ENCODE measurements at places on chromosomes 5 and 9.
A peak's percentile ranks its signal among the peaks of the same experiment; 100 is the strongest.

DNA sequence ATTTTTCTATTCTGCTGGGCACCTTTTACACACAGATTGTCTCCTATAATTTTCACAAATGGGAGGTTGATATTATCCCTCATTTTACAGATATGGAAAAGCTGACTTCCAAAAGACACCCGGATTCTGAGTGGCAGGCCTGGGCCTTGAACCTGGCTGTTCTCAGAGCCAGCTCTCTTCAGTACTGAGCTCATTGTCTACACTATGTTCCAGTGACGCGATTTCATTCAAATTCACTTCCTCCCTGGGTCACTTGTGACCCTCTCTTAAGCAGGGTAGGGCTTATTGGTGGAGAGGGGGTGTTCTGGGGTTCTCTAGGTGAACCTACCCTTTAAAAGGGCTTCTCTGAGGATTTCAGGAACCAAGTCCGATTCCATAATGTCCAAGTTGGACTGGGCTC, 70.2 kb downstream of the ANKRD33B start:
- DNase-seq, result no peak

- DNase-seq, result no peak
These were observed 26.8 kb upstream of the IQGAP2 start for GRCh38 chr5:76376148-76376865.

DNA sequence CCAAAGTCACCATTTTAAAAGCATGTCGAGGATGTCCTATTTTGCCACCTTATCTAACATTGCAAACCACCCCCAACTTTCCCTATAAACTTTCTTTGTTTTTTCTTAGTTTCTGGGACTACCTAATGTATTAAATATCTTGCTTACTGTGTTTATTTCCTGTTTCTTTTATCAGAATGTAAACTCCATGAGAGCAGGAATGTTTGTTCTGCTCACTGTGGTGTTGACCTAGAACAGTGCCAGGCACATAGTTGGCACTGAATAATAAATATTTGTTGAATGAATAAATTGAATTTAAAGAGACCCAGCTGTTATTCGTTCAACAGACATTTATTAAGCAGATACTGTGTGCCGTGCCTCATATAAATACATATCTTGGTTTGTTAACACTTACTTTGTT, 35.2 kb downstream of the MACIR start:
- DNase-seq, result no peak

DNA sequence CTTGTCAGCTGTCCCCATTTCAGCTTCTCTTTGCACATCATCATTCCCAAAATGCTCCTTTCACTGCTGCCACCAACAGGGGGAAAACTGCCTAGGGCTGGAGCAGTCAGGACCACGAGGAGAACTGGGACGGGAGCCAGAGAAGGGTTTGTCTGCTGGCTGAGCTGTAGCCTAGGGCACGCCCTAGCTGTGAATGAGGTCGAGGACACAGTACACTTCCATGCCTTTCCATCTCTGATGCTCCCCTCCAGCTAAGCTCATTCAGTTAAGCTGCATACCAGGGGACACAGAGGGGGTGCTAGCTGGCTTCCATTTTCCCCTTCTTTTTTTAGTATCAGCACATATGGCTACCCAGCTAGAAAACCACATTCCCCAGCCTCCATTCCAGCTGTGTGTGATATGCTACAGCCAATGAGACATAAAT, 64.7 kb downstream of the STK10 start:
- no peak for DNase-seq

- no peak for DNase-seq
These were observed 157.0 kb upstream of the RASA1 start for GRCh38 chr5:87110721-87111120.

- DNase-seq, result peak; percentile 74
These were observed 716 bp downstream of the PROB1 start for GRCh38 chr5:139394123-139394653.

- no peak for DNase-seq
These were observed 41.1 kb upstream of the CARTPT start for GRCh38 chr5:71677977-71678376.

GRCh38 chr5:14718778-14719177, 54.3 kb downstream of the OTULIN start:
- DNase-seq, result no peak

DNA sequence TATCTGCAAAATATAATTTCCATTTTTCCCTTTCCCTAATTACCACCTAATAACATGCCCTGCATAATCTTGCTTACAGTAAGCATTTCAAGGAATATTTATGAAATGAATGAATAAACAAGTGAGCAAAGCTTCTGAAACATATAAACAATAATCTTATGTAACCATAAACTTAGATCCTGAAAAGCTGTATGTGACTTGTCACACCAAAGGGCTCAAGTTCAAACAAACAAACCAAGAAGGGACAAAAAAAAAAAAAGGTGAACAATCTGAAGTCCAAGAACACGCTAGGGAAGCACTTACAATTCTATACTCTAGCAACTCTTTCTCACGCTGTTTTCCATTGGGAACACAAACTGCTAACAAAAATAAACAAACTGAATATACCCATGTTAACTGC, 36.3 kb downstream of the PLPP1 start:
- DNase-seq, result no peak

DNA sequence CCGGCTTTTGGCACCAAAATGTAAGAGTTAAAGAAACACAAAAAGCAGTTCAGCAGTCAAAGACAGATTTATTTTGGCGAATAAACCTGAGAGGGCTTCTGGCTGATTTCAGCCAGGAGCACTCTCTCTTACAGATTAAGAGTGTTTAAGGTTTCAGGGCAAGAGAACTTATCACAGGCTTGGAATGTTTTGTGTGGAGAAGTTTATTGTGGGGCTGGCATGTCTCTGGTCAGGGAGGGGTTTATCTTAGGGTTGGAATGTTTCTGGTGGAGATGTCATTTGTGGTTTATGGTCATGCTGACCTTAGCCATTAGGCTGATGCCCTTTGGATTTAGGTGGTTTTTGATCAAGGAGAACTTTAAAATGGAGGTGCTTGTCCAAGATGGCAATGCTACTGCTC, 622.3 kb upstream of the PTPRD start:
- DNase-seq, result no peak

DNA sequence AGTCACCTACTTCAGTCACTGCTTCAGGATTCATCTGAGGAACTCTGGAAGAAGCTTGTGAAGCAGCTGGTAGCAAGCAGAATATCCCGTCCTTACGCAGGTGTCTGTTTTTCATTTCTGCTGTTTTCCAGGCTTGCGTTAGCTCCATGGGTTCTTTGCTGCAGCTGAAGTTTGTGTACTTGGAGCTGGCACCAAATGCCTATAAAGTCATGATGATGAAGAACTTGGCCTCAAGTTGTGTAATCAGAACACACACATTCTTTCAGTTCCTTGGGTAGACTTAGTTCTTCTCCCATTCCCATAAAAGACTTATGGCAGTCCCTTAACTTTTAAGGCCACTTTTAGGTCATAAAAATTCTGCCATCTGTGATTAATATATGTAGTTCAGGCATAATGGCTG, 116.7 kb downstream of the LRRC70 start:
- DNase-seq, result no peak

DNA sequence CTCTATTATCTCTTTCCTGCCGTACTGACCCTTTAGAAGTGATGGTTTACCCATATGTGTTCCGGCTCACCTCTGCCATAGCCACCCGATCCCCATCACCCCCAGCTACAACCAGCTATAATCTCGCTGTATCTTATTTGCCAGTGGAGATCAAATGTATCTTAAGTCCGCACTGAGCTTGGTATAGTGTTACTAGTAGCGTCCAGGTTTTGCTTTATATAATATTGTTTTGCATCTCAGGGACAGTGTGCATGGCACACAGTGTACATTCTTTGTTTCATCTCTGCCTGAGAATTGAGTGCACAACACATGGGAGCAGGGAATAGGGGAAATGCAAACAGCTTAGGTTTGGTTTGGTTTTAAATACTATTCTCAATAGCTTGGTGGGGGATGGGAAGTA, 135.8 kb upstream of the SNX2 start:
- no peak for DNase-seq

DNA sequence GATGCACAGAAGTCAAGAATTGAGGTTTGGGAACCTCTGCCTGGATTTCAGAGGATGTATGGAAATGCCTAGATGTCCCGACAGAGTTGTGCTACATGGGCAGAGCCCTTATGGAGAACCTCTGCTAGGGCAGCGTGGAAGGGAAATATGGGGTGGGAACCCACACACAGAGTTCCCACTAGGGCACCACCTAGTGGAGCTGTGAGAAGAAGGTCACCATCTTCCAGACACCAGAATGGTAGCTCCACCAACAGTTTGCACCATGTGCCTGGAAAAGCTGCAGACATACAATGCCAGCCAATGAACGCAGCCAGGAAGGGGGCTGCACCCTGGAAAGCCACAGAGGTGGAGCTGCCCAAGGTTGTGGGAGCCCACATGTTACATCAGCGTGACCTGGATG, 104.5 kb downstream of the STK32A start:
- DNase-seq, result no peak

Measured in activated T-cell treated with anti-CD3 and anti-CD28 coated beads, Interleukin-2, amount 50 U/mL, for 1 hour (primary cell).